ENCODE measurements at places on chromosomes 6 and 20. TPM values are rescaled to one million over a fixed set of nuclear protein-coding genes. Genes with fewer than 3 reads are reported as not detected.

OR2J3 gene
- total RNA-seq: not detected

CLIC5 gene
- total RNA-seq: not detected

HRH3 gene
- total RNA-seq: 4.5 TPM

BTN1A1 gene
- 0.28 TPM for total RNA-seq

DNA sequence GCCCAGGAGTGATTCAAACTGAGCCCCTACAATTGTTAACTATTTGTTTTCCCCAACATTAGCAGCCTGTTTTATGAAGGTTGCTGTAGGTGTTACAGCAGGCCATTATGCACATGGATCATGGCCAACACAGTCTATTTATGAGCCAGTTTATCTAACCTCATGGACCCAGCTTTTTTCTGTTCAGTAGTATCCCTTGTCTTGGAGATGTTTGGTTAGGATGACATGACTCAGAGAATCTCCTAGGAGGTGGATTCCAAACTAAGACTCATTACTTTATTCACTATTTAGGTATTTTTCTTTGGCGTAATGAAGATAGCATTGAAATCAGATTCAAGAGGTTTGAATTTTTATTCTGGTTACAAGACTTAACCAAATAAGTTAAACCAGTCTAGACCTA lies 62.8 kb upstream of the TFB1M start:
- H3K27ac ChIP-seq: no peak overlapping the region
- H3K27me3 ChIP-seq: no peaks in the 10 kb centered on the region
- no peaks in the 10 kb centered on the region for H3K36me3 ChIP-seq
- H3K4me1 ChIP-seq: no peaks in the 10 kb centered on the region

- H3K27ac ChIP-seq: no peak overlapping the region
- H3K27me3 ChIP-seq: no peaks in the 10 kb centered on the region
- H3K4me3 ChIP-seq: no peak overlapping the region
- no peaks in the 10 kb centered on the region for H3K4me1 ChIP-seq
- no peaks in the 10 kb centered on the region for H3K36me3 ChIP-seq
Measured at GRCh38 chr6:138582573-138582972, 83.3 kb upstream of the NHSL1 start.

GRCh38 chr6:32889533-32889932 lies 35.5 kb downstream of the PSMB9 start:
- no peak overlapping the region for H3K4me3 ChIP-seq
- H3K4me1 ChIP-seq: no peaks in the 10 kb centered on the region
- no peak overlapping the region for H3K27ac ChIP-seq
- no peak for DNase-seq
- H3K27me3 ChIP-seq: no peaks in the 10 kb centered on the region
- H3K36me3 ChIP-seq: no peaks in the 10 kb centered on the region

DNA sequence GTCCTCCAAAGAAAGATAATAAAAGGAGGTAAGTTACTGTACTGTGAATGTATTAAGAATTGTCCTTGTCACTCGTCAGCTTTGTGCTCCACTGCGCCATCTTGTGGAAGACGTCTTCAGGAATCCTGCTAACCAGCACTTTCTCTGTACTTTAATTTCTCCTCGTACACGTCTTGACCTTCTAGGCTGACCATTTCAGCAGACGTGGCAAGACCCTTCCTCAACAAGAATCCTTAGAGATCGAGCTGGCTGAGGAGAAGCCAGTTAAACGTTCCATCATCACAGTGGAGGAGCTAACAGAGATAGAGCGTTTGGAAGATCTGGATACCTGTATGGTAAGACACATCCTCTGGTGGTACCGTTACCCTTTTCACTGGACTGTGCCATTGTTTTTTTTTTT lies 95.5 kb upstream of the SCGN start:
- peak; percentile 38 for DNase-seq
- H3K4me3 ChIP-seq: no peak overlapping the region
- H3K27me3 ChIP-seq: no peaks in the 10 kb centered on the region
- no peaks in the 10 kb centered on the region for H3K36me3 ChIP-seq
- H3K4me1 ChIP-seq: no peaks in the 10 kb centered on the region

DNA sequence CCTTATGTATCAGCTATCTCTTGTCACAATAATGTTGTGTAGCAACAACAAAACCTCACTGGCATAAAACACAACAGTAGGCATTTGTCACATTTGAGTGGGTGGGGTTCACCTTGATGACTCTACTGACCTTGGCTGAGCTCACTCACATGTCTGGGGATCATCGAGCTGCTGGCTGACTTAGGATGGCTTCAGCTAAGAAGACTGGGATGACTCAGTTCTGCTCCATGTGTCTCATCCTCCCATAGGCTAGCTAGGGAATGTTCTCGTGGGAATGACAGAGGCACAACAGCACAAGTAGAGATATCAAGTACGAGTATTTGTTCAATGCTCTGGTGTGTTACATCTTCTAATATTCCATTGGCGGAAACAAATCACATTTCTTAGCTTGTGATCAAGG lies 167.9 kb downstream of the PLCB1 start:
- H3K36me3 ChIP-seq: no peaks in the 10 kb centered on the region
- H3K4me3 ChIP-seq: no peak overlapping the region
- H3K27me3 ChIP-seq: no peaks in the 10 kb centered on the region

- H3K4me3 ChIP-seq: no peak overlapping the region
- DNase-seq: peak; percentile 82
- no peaks in the 10 kb centered on the region for H3K4me1 ChIP-seq
- no peak overlapping the region for H3K27ac ChIP-seq
Measured at GRCh38 chr20:57346477-57346876, 4.6 kb upstream of the RAE1 start.

- no peak overlapping the region for H3K4me3 ChIP-seq
- H3K27ac ChIP-seq: no peak overlapping the region
- no peaks in the 10 kb centered on the region for H3K4me1 ChIP-seq
- no peak for DNase-seq
- no peaks in the 10 kb centered on the region for H3K36me3 ChIP-seq
Measured at GRCh38 chr20:25009218-25010145, 16.9 kb upstream of the APMAP start.

- no peaks in the 10 kb centered on the region for H3K4me1 ChIP-seq
- no peak overlapping the region for H3K27ac ChIP-seq
- peaks cover 2% of the 10 kb centered on the region for H3K27me3 ChIP-seq
Measured at GRCh38 chr6:14194483-14194882, 76.9 kb downstream of the CD83 start.

GRCh38 chr6:140599916-140600315 lies 1225.5 kb upstream of the CITED2 start:
- no peak overlapping the region for H3K4me3 ChIP-seq
- H3K4me1 ChIP-seq: no peaks in the 10 kb centered on the region
- H3K27ac ChIP-seq: no peak overlapping the region
- H3K27me3 ChIP-seq: no peaks in the 10 kb centered on the region
- DNase-seq: no peak

All from H1 (cell line).